ENCODE measurements at places on chromosomes 3 and 15. TPM values are rescaled to one million over a fixed set of nuclear protein-coding genes. Genes with fewer than 3 reads are reported as not detected.

The TNFAIP8L3 gene
- not detected for total RNA-seq

The WDR93 gene
- total RNA-seq = not detected

The ANO10 gene
- 8.4 TPM for total RNA-seq

The MYZAP gene
- total RNA-seq = 1.2 TPM

The ATP13A3 gene
- total RNA-seq = 50.7 TPM

The GRAMD2A gene
- total RNA-seq = not detected

The FGF12 gene
- not detected for total RNA-seq

The PLXNB1 gene
- total RNA-seq = 6.1 TPM

The ABCC5 gene
- 17.6 TPM for total RNA-seq

The POU1F1 gene
- total RNA-seq = not detected

DNA sequence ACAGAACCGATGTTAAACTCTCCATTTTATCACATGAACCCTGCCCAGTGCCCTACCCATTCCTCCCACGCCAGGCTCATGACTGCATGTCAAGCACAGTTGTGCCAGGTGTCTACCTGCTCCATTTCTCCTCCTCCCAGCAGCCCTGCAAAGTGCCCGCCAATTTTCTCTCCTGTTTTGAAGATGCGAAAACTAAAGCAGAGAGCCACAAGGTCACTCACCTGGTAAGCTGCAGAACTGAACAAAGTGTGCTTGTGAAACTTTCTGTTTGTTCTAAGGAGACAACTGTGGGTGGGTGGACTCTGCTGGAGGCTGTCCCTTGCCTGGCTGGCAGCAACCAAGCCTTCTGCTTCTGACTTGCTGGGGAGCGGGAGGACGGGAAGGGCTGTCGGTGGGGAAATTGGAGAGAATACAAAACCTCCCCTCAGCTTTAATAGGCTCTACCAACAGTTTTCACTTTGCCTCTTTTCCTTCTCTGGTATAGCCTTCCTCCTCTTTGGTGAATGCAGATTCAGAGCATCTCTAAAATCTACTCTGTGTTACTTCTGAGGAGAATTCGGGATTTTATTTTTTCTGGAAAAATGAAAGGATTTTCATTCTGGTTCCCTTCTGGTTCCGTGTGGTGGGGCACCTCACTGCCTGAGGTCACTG, 23.0 kb downstream of the LIMD1 start:
- no peak for DNase-seq
- H3K27ac ChIP-seq = no peak overlapping the region
- H3K4me3 ChIP-seq = no peak overlapping the region
- H3K36me3 ChIP-seq = peaks cover 19% of the 10 kb centered on the region
- H3K4me1 ChIP-seq = no peaks in the 10 kb centered on the region
- no peaks in the 10 kb centered on the region for H3K27me3 ChIP-seq

- H3K4me1 ChIP-seq = no peaks in the 10 kb centered on the region
- H3K27ac ChIP-seq = no peak overlapping the region
- no peaks in the 10 kb centered on the region for H3K27me3 ChIP-seq
Measured at GRCh38 chr3:100042166-100042981, 71.9 kb downstream of the FILIP1L start.

- peaks cover 9% of the 10 kb centered on the region for H3K4me1 ChIP-seq
- DNase-seq = no peak
- no peaks in the 10 kb centered on the region for H3K36me3 ChIP-seq
- H3K4me3 ChIP-seq = no peak overlapping the region
- no peaks in the 10 kb centered on the region for H3K27me3 ChIP-seq
Measured at GRCh38 chr3:59759298-59760031, 709.6 kb upstream of the CFAP20DC start.

DNA sequence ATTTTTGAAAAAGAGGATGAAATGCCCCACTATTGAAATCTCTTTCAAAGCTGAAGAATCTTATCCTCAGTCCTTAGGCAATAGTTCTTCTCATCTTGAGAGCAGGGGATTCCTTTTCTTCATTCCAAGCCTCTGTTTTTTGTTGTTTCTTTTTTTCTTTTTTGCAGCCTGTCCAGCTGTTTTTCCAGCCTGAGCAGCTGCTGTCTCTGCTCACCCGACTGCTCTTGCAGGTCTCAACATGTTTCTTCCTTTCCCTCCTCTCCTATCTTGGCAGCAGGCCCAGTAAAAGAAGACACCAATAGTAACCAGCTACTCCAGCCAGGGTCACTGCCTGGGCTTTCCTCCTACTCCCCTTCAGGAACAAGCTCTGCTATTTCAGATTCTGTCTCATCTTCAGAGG, 23.8 kb downstream of the MEX3B start:
- no peak overlapping the region for H3K4me3 ChIP-seq
- H3K27ac ChIP-seq = no peak overlapping the region
- H3K4me1 ChIP-seq = no peaks in the 10 kb centered on the region
- no peaks in the 10 kb centered on the region for H3K36me3 ChIP-seq
- no peak for DNase-seq
- H3K27me3 ChIP-seq = no peaks in the 10 kb centered on the region

GRCh38 chr3:17742102-17742879, at the start of gene TBC1D5:
TSS of gene TBC1D5 (minus strand) at chr3:17742631. CDS start at chr3:17508570, 234,061 bp downstream.
- peak; percentile 86 for DNase-seq
- H3K27me3 ChIP-seq = no peaks in the 10 kb centered on the region
- H3K36me3 ChIP-seq = no peaks in the 10 kb centered on the region
- peak within 1 kb of the TSS; percentile 92 for H3K4me3 ChIP-seq

DNA sequence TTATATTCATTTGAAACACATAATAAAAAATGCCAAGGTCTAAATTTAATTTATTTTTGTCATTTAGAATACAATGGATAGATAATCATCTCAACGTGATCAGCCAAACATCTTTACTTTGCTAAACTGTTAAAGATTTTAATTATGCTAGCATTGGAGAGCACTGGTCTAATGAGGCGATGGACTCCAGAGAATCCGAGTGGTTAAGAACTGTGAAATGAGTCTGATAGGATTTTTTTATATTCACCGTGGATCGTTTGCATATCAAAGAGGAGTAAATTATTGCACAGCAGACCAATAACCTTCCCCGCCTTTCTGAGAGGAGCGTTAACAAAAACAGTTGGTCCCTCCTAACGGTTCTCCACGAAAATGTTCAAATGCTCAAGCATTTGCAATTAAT, 540.8 kb downstream of the FOXP1 start:
- H3K27ac ChIP-seq = no peak overlapping the region
- H3K27me3 ChIP-seq = no peaks in the 10 kb centered on the region
- no peak overlapping the region for H3K4me3 ChIP-seq
- peaks cover 84% of the 10 kb centered on the region for H3K36me3 ChIP-seq
- H3K4me1 ChIP-seq = peaks cover 16% of the 10 kb centered on the region

DNA sequence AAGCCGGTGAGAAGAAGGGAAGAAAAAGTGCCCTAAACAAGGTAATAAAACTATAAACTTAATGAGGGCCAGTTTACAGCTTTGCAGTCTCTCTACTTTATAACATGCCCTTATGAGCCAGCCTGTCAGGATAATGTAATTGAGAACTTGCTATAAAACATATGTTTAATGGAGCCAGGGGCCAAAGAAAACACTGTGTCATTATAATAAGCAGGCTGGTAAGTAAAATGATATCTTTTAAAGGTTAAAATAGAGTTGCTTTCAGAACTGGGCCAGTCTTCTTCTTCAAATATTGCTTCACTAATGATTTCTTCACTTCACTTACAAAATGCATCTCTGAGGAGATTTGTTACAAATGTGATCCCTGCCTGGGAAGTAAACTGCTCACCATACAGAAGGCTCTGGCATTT, 192.5 kb downstream of the SHOX2 start:
- H3K4me3 ChIP-seq = no peak overlapping the region
- H3K4me1 ChIP-seq = no peaks in the 10 kb centered on the region
- DNase-seq = no peak
- H3K27me3 ChIP-seq = no peaks in the 10 kb centered on the region

GRCh38 chr3:131702146-131702545, 199.4 kb upstream of the MRPL3 start:
- H3K27me3 ChIP-seq = no peaks in the 10 kb centered on the region
- H3K4me3 ChIP-seq = no peak overlapping the region
- H3K4me1 ChIP-seq = no peaks in the 10 kb centered on the region
- no peak for DNase-seq
- no peak overlapping the region for H3K27ac ChIP-seq

GRCh38 chr3:136979684-136980083, 21.9 kb downstream of the IL20RB start:
- H3K36me3 ChIP-seq = no peaks in the 10 kb centered on the region
- no peaks in the 10 kb centered on the region for H3K4me1 ChIP-seq
- peaks cover 2% of the 10 kb centered on the region for H3K27me3 ChIP-seq
- H3K27ac ChIP-seq = no peak overlapping the region
- no peak overlapping the region for H3K4me3 ChIP-seq

GRCh38 chr3:119702530-119703527, at the start of gene CFAP91:
TSS of gene CFAP91 (plus strand) at chr3:119703022. CDS start at chr3:119703099, 77 bp downstream.
- H3K4me3 ChIP-seq = peak within 1 kb of the TSS; percentile 61
- H3K36me3 ChIP-seq = no peaks in the 10 kb centered on the region
- H3K27me3 ChIP-seq = peaks cover 5% of the 10 kb centered on the region
- peaks cover 19% of the 10 kb centered on the region for H3K4me1 ChIP-seq

DNA sequence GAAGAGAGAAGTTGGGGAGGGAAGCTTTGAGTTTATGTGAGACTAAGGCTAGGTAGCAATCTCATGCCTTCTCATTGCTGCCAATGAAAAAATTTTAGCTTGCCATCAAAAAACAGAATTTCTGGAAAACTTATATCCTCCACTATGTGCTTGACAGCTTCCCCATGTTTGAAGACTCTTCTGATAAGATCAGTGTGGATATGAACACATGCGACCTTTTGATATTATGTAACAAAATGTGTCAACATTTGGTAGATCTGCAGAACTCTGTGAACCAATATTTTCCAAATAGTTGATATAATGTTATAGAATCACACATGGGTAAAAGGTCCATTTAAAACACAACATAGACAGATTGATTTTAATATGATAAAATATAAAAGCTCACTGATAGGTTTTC, 380.9 kb upstream of the PROK2 start:
- H3K4me1 ChIP-seq = no peaks in the 10 kb centered on the region
- no peak overlapping the region for H3K27ac ChIP-seq
- no peak for DNase-seq
- H3K36me3 ChIP-seq = no peaks in the 10 kb centered on the region

- no peaks in the 10 kb centered on the region for H3K27me3 ChIP-seq
- peak overlapping the region; percentile 30 for H3K27ac ChIP-seq
- no peaks in the 10 kb centered on the region for H3K36me3 ChIP-seq
- peaks cover 33% of the 10 kb centered on the region for H3K4me1 ChIP-seq
- peak overlapping the region; percentile 8 for H3K4me3 ChIP-seq
- DNase-seq = no peak
Measured at GRCh38 chr15:60389261-60390077, 8.3 kb downstream of the ANXA2 start.

- no peaks in the 10 kb centered on the region for H3K36me3 ChIP-seq
- no peak overlapping the region for H3K27ac ChIP-seq
- no peak for DNase-seq
Measured at GRCh38 chr3:111851511-111851954, 7.5 kb upstream of the PHLDB2 start.

Data from T-cell (primary cell).